ENCODE measurements at places on chromosomes 3 and 15. TPM values are rescaled to one million over a fixed set of nuclear protein-coding genes. Genes with fewer than 3 reads are reported as not detected.

Gene EPHA3
- 0.11 TPM for total RNA-seq

Gene KIF7
- total RNA-seq: 0.53 TPM

Gene STRIT1
- not detected for total RNA-seq

Gene GABRR3
- total RNA-seq: not detected

GRCh38 chr15:66404532-66404931 lies 17.8 kb downstream of the MAP2K1 start:
- ATAC-seq: no peak

DNA sequence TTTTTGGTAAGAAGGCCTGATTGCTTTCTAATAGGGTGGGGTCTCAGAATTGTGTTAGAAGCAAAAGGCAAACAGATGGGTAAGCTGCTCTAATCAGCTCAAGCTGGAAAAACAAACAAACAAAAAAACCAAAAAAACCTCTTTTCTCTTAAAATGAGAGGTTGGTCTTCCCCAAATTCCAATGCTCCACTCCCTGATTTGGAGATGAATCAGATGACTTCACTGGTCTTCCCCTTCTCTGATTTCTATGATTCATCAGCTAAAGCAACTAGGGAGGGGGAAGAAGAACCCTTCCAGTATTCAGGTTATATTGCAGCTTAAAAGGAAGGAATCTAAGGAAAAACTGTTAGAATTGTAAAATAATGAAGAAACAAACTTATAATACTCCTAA lies 9.6 kb upstream of the ANXA2 start:
- peak; percentile 51 for ATAC-seq

- no peak for ATAC-seq
These were observed 102.9 kb upstream of the BFSP2 start for GRCh38 chr3:133296981-133297380.

DNA sequence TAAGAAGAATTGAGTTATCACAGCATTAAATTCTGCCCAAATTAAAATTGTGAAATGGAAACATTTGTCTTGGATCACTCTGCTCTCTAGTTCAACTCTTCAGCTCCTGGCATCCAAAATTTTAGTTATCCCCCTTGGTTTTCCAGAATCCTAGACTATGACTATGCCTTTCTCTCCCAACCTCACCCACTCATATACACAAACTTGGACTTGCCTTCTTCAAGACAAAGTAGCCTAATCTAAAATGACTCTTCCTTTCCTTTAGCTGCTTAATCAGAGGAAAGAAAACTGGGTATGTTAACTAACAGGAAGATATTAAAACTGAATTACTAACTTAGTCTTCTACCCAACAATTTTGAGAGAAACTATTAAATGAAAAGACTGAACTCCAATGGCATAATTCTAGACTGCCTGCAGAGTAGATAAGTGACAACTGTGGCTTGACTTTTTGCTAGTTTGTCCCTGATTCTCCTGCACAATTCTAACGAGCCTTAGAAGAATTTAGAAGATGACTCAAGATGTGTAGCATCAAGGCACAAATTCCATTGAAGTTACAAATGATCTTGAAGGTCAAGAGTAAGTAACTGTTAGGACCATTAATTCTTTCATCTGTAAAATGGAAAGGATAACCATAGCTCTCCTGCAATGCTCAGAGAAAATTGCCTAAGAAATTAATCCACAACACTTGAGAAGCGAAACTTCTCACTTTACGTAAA lies 5.2 kb upstream of the GOLIM4 start:
- ATAC-seq: no peak

Data from activated T-helper 17 cell treated with anti-CD3 and anti-CD28 coated beads, Interleukin-2, amount 50 U/mL, for 72 hours (primary cell).